DMS79 treated with DMSO at 0.1 percent for 48 hours (cell line): ENCODE measurements at places on chromosomes 11 and 22.
A peak's percentile ranks its signal among the peaks of the same experiment; 100 is the strongest.

DNA sequence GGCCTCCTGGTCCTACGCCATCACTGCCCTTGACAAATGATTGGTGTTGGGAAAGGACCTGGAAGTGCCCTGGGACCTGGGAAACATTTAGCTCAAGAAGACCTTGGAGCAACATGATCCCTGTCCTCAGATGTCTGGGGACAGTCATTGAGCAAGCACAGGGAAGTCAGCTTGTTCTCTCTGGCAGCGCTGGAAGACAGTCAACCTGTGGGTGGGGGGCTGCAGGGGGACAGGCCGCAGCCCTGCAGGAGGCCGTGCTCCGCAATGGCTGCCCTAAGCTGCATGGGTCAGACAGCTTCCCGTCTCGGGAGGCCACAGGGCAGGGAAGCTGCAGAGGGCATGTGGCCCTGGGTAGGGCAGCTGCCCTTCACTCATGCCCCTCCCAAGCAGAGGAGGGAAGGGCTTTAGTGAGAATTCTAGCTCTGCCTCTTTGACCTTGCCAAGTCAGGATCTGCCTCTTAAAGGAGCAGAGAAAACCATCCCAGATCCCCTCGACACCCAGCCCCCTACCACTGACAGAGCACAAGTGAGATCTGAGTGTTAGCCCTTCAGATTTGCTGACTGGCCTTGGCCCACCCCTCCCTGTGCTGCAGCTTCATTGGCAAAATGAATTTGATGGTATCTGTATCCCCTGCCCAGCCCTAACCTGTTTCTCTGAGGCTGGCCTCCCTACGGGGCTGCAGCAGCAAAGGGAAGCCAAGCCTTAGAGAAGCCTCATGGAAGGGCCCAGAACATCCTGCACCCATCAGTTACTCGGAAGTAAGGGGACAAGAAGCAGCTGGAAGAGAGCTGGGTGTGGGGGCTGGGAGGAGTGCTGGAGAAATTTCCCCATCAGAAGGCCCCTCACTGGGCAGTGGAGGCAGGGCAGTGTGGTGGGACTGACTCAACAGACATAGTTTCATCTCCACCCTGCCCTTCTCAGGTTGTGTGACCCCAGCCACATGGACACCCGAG, 6.2 kb upstream of the SREBF2 start:
- DNase-seq: no peak

DNA sequence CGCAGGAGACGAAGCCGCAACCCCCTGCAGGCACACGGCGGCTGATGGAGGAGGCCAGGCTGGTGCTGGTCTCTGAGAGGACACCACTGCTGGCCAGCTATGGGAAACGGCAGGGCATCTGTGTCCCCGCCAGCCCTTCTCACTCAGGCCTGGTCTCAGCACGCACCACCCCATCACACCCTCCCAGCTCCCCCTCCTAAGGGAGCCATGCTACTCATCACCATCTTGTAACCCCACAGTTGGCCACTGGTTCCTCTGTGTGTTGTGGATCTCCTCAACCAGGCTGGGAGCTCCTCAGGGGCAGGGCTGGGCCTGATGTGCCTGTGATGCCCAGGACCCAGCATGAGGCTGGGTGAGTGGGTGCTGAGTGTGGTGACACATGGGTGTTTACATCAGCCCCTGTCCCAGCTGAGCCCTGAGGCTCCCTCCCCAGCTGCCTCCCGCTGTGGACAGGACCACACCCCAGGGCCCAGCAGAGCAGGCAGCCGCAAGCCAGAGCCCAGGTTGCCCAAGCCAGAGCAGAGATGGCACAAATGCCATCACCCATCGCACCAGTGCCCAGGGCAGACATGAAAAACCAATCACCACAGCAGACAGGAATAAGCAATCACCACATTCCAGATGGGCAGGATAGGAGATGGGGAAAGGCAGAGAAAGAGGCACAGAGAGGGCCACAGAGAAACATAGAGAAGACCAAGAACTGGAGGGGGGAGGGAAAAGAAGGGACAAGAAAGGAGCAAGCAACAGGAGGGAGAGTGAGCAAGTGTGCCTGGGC, 8.2 kb downstream of the ARVCF start:
- DNase-seq: no peak

DNA sequence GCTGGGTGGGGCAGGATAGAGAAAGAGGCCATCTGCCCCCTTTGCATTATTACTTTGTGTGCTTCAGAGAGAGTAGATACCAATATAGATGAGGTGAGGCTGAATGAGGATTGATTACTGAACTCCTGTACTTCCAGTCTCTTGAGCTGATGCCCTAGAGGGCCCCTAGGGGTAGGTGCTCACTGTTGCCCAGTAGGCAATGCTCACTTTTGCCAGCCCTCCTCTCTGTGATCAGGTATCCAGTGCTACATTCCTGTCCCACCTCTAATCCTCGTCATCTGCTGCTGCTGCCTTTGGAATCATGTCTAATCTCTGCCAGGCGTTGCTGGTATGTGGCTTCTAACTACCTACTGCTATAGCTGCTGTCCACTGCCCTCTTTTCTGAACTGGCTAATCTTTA, 57.2 kb downstream of the CCDC83 start:
- no peak for DNase-seq

- no peak for DNase-seq
Measured at GRCh38 chr11:1899686-1900085, 8.0 kb upstream of the PRR33 start.

GRCh38 chr11:76510060-76511047, 65.5 kb downstream of the EMSY start:
- no peak for DNase-seq

- peak; percentile 98 for DNase-seq
Measured at GRCh38 chr11:65491614-65492386, 7.0 kb upstream of the MALAT1 start.

GRCh38 chr22:36548606-36549005, 19.6 kb upstream of the EIF3D start:
- DNase-seq: no peak

GRCh38 chr22:40035351-40035750, 40.6 kb downstream of the FAM83F start:
- DNase-seq: no peak

- DNase-seq: no peak
Measured at GRCh38 chr11:88337987-88338668, 592 bp upstream of the CTSC start.
